Suppressor macrophage (primary cell): ENCODE measurements at places on chromosomes 4 and X.

GRCh38 chr4:183840311-183840710 is 64.8 kb upstream of the STOX2 start:
- DNase-seq = peak; percentile 92

GRCh38 chr4:123167931-123168330 is 228.7 kb upstream of the SPRY1 start:
- DNase-seq = no peak

DNA sequence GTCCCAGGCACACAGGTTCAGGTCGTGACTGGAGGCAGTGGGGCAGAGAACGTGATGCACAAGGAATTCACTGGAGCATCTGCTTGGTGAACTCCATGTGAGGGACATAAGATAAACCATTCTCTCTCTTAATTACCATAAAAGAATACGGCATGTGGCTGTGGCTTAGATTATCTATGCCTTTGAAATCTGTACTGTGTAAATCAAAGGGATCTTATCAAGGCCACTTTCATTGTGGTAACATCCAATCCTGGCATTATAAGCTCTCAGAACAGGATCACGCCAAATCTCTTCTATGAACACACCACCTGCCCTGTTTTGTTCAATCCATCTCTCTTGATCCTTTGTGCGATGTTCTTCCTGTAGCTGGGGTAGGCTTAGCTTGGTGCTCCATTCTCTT is 192.3 kb downstream of the SPATA18 start:
- no peak for DNase-seq

DNA sequence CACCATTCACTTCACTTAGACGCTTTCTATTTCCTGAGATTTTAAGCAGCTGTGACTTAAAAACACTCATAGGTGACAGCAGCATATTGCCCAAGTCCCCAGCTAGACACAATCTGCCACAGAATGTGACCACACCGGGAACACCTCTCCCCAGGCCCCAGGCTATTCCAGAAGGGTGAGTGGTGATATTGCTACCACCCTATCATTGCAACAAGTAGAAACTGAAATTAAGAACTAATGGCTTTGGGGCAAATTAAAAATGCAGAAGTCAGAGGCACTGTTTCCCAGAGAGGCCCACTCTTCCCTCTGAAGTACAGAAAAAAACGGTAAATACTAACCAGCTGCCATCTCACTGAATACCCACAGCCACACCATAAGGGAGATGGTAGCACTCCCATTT is 35.0 kb downstream of the QDPR start:
- DNase-seq = peak; percentile 4

DNA sequence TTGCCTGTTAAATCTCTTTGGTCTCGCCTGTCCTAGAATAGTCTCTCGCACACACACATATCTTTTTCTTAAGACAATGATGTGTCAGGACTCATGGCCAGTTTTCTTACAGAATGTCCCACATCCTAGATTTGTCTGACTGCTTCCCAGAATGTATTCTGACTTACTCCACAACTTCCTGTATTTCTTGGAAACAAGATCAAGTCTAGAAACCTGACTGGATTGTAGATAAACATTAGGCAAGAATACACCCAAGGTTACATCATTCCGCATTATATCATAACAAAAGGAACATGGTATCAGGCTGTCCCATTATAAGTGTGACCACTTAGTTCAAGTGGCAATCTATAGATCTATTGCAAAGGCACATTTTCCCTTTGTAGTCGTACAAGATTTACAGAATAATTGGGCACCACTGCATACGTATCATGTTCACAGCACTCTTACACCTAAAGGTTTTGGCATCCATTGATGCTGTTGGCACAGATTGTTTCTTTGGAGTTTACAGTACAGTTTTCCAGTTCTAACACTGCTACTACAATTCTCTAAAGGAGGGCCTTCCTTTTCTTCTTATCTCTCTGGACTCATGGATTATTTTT is 56.4 kb downstream of the FBXW7 start:
- DNase-seq = peak; percentile 22

- no peak for DNase-seq
Observed at GRCh38 chr4:71602289-71602900, 181.5 kb downstream of the GC start.

DNA sequence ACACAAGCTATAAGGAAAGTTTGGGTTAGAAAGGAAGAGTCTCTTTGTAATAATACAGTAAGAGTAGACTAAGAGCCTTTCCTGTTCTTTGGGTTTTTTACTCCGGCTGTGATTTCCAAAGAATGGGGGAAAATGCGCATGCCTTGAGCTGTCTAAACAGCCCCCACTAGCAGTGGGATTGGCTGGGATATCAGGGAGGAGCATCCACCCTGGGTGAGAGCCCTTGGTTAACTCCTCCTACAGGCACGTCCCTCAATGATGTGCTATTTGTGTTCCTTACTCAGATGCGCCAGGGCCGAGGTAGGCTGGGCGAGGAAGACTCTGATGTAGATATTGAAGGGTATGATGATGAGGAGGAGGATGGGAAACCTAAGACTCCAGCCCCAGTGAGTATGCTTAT is 74.0 kb upstream of the OGT start:
- DNase-seq = no peak

DNA sequence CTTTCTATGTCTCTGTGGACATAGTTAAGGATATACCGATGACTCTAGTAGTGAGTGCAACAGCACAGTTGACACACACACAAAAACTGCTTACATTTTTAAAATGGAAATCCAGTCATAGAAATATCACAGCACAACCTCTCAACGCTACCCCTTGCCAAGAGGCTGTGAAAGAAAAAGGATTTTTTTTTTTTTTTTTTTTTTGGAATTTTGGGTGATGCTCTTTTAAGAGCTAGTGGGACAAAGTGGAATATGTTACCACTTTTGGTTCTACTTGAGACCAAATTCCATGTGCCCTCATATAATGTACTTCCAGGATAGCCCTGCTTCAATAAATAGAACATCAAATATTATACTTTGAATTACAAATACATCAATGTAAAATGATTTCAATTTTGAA is 381.1 kb upstream of the MAGEB2 start:
- DNase-seq = no peak

DNA sequence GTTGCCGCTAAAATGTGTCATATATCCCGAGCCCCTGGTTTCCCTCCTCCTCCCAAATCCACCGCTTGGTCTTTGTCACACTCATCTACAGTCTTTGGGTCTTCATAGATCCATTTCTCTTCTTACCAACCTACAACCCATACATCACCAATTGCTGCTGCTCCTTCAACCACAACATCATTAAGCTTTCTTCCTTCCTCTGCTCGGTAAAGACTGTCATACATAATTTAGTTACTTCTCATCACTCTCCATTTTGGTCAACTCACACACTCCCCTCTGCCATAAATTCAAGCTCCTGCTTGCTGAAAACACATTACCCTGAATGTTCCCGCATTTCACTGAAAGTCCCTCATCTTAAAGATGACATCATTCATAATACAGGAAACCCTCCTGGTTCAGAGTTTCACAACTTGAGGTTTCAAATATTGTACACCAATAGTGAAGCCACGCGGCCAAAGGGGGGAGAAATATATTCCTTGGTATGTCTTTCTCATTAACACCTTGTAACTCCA is 1.7 kb upstream of the DCTD start:
- peak; percentile 20 for DNase-seq

DNA sequence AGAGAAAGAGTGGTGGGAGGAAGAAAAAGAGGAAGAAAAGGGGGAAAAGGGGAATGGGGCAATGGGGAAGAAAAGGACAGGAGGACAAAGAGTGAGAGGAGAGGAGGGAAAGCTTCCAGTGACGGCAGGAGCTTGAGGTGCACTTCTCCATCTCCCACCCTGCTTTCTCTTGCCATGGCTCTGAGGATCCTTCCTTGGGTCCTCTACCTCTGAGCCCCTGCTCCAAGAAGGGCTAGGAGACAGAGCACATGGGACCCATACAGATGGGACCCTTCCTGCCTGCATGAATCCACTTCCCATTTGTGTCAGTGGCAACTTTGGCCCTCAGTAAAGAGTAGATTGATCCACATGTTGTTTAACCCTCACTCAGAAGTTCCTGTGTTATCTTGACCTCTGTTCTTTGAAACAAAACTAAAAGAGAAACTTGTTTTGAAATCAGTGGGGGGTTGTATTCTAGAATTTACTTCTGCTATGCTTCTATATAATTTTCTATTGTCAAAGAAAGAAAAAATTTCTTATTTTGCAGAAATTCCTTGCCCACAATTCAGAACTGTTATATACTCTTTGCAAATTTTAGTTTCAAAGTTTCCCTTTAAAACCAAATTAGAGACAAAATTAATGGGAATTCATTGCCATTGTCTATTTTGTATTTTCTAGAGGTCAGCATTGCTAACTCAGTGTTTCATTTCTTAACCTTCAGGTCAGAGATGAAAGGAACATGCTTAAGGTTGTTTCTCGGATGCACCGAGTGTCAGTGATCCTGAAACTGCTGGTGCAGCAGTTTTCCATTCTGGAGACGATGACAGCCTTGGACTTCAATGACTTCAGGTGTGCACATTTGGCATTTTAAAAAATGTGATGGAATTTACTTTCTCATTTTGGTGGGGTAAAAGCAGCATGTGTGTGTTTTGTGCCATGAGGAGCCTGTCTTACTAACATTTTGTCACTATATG is 5.0 kb downstream of the TDO2 start:
- no peak for DNase-seq

DNA sequence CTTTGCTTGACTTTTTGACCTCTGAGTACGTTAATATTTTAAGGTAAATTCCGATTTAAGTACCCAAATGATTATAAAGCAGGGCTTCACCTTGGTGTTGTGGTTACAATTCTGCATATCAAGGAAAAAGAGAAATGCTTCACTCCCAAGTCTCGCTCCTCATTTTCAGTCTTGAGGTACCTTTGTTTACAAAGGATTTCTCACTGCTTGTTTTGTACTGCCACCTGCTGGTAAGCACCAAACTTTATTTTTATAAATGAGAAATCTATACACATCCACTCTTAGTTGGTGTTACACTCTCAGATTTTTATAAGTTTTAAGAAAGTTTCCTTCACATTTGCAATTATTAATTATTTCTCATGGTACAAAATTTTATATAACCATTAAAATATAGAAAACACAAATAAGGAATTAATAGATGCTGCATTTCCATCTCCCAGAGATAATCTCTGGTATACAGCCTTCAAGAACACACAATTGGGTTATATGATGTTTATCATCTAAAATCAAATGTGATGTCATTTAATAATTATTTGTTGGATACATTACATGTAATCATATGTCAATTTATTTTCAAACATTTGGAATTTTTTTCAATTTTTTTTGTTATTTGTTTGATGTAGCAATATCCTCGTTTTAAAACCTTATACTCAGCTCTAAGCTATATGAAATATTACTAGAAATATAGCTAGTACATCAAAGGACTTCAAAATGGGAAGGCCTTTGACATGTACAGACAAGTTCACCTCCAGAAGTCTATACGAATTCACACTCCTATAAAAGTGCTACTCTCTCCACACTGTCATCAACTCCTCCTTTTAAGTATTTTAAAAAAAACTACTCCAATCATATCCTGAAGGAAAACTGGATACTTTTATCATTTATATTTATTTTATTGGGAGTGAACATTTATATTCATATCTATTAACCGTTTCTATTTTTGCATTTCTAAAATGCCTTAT is 179.9 kb downstream of the KCNIP4 start:
- DNase-seq = peak; percentile 35

DNA sequence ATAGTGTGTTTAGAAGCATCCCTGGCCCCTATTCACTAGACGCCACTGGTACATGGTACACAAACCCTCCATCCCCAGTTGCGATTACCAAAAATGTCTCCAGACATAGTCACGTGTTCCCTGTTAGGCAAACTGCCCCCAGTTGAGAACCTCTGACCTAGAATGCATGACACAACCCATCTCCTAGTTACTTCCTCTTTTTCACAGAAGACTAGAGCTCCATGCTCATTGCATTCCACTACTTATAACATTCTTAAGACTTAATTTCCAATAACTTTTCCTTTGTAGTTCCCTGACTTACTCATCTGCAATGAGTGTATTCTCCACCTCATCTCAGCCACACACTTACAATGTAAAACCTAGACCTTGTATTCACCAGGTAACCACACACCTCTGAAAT is 68.6 kb downstream of the PRSS12 start:
- peak; percentile 62 for DNase-seq

GRCh38 chr4:7661846-7662506 is 227.2 kb upstream of the PSAPL1 start:
- no peak for DNase-seq

- DNase-seq = peak; percentile 15
Observed at GRCh38 chr4:183396227-183396637, 48.2 kb upstream of the CDKN2AIP start.

DNA sequence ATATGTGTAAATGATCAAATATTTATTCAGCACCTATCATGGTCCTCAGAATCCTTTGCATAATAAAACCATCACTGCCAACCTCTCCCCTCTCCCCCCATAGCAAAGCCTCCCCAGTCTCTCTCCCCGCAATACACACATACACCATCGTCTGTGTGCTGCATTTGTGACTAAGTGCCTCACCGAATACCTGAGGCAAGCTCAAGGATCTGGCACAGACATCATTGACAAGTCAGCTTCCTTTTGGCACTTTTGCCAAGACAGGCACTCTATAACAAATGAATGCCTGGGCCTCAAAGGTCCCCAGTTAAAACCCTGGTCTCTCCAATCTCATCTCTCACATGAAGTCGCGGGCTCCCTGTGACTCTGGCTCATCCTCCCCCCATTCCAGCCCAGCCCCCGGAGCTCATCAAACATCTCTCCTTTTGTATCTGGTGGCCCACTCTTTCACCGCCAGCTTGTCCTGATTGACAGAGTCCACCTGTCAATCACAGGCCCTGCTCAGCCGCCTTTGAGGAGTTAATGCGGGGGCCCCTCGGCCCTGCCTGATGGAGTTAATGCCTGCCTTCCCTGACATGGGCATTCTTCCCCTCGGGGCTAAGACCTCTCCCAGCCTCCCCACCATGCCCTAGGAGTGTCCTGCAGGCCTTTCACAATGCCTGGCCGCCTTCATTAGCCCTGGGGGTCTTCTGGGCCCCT is 135.8 kb upstream of the ATP6AP2 start:
- DNase-seq = no peak

GRCh38 chr4:88802585-88803286 is 105.1 kb upstream of the NAP1L5 start:
- no peak for DNase-seq

DNA sequence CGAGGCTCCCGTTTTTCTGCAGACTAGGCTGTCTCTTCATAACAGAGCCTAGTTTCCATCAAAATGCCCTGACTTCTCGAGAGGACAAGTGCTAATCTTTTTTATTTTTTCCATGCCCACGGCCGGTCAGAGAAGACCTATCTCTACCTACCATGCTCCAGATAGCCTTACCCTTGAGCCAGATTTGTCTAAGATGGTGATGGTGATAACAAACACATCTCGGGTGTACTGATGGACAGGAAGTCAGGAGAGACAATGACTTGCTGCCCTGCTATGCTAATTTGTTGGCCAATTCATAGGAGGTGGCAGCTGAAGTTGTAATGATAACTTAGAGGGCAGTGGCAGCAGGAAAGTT is 42.2 kb upstream of the NKRF start:
- DNase-seq = no peak
